ENCODE measurements at places on chromosomes 7 and 10. TPM values are rescaled to one million over a fixed set of nuclear protein-coding genes. Genes with fewer than 3 reads are reported as not detected.

CNPY1 gene
- total RNA-seq, result not detected

ITIH5 gene
- total RNA-seq, result 126 TPM

SMARCD3 gene
- total RNA-seq, result 51.0 TPM

NAT16 gene
- total RNA-seq, result not detected

TNKS2 gene
- 41.4 TPM for total RNA-seq

ADRB1 gene
- total RNA-seq, result 34.5 TPM

SPDYE8 gene
- not detected for total RNA-seq

SMIM30 gene
- total RNA-seq, result 46.2 TPM

ZC3HAV1L gene
- total RNA-seq, result 11.8 TPM

GIMAP5 gene
- total RNA-seq, result 30.7 TPM

MSS51 gene
- 3.4 TPM for total RNA-seq

C10orf67 gene
- total RNA-seq, result not detected

SLC26A3 gene
- total RNA-seq, result 12.0 TPM

ABCC2 gene
- total RNA-seq, result 3.9 TPM

UCN3 gene
- total RNA-seq, result not detected
